ENCODE measurements at places on chromosomes 6 and 20.

GRCh38 chr20:51526754-51527153 lies 15.8 kb downstream of the NFATC2 start:
- DNase-seq, result no peak

GRCh38 chr6:311679-312220 lies 19.5 kb downstream of the DUSP22 start:
- DNase-seq, result no peak

- no peak for DNase-seq
These were observed 9.8 kb upstream of the CBFA2T2 start for GRCh38 chr20:33480048-33480447.

- no peak for DNase-seq
These were observed 31.7 kb downstream of the THEMIS start for GRCh38 chr6:127869183-127869582.

- DNase-seq, result no peak
These were observed 51.9 kb upstream of the MARCKS start for GRCh38 chr6:113805173-113805790.

GRCh38 chr6:48475275-48475674 lies 364.3 kb upstream of the PTCHD4 start:
- DNase-seq, result no peak

GRCh38 chr6:2797564-2798031 lies 32.4 kb downstream of the WRNIP1 start:
- DNase-seq, result no peak

GRCh38 chr20:1855109-1855508 lies 40.1 kb upstream of the SIRPA start:
- no peak for DNase-seq

DNA sequence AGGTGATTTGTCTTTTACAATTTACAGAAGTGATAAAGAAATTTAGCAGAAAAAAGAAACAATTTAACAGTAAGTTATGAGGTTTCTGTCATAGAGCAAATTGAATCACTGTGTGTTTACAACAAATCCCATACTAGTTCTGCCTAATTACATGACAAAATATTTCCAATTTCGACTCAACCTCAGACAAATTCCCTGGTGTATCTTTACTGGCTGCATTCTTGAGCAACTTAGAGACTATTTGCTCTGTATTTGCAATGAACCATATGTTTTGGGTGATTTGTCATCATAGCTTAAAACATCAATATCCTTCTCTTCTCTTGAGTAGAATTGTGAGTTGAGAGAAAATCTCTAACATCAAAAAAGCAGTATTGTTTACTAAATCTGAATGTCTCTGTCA lies 128.7 kb downstream of the SIM1 start:
- no peak for DNase-seq

GRCh38 chr20:3631534-3631933 lies 31.7 kb downstream of the GFRA4 start:
- DNase-seq, result no peak
